CD4-positive, alpha-beta T cell treated with Interleukin-6 for 4 hours (primary cell): ENCODE measurements at places on chromosomes 1 and 21.

GRCh38 chr1:37096523-37096922 lies 62.2 kb upstream of the GRIK3 start:
- no peak for DNase-seq

DNA sequence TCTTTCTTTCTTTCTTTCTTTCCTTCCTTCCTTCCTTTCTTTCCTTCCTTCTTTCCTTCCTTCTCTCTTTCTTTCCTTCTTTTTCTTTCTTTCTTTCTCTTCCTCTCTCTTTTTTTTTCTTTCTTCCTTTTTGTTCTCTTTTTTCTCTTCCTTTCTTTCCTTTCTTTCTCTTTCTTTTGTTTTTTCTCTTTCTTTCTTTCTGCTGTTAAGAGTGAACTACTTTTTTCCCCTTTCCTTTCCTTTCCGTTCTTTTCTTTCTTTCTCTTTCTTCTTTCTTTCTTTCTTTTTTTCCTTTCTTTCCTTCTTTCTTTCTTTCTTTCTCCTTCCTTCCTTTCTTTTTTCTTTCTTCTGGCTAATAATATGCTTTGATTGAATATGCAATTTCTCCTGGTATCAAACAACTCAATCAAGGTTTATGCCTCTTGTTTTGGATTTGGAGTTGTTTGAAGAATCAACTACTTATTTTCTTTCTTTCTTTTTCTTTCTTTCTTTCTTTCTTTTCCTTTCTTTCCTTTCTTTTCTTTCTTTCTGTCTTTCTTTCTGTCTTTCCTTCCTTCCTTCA lies 27.4 kb upstream of the CFHR4 start:
- no peak for DNase-seq

DNA sequence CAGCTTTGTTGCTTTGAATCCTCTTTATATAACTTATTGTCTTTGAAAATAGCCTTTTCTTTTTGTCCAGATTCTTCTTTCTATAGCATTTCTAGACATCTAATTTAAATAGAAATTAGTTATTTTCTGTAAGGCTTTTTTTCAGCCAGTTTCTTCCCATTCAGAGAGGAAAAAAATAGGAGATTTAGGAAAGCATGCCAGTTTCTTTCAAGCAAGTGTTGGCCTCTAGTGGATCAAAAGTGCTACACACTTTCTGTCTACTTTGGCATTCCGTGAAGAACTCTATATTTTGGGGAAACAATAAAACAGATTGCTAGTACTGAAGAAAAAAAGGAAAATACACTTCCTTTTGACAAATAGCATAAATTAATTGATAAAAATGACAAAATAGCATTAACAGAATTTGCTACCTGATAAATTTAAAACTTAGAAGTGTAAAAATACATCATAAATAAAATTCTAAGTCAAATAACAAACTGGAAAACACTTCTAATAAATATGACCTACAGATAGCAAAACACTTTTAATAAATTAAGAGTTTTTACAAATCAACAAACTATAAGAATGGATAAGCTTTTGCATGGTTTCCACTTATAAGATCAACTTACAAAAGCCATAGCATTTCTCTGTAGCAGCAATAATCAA lies 13.1 kb upstream of the EXO1 start:
- DNase-seq: no peak

- DNase-seq: no peak
Observed at GRCh38 chr1:32755098-32755809, 52.7 kb upstream of the SYNC start.

- DNase-seq: no peak
Observed at GRCh38 chr21:29638138-29638537, 301.7 kb downstream of the GRIK1 start.

GRCh38 chr1:182303778-182304177 lies 87.8 kb downstream of the GLUL start:
- no peak for DNase-seq

DNA sequence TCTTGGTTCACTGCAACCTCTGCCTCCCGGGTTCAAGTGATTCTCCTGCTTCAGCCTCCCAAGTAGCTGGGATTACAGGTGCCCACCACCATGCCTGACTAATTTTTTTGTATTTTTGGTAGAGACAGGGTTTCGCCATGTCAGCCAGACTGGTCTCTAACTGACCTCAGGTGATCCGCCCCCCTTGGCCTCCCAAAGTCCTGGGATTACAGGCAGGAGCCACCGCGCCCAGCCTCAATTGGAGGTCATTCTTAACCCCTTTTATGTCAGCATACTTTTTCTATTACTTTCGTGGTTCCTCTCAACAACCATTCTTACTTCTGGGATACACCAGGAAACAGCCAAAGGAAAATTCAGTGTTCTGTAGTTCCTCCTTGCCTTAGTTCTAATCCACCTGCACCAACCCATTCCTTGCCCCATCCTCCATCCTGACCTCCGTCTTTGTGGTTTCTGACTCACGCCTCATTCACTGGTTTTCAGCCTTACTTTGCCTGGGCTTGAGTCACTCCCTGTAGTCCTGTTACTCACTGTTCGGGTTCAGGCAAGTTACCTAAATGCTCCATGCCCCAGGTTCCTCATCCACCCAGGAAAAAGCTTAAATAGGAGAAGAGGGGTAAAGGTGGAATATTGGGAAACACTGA lies 12.9 kb upstream of the BCL10 start:
- DNase-seq: no peak

- no peak for DNase-seq
Observed at GRCh38 chr1:197808880-197809279, 33.6 kb upstream of the DENND1B start.

- DNase-seq: no peak
Observed at GRCh38 chr1:178345807-178346206, 151.0 kb downstream of the CLEC20A start.

DNA sequence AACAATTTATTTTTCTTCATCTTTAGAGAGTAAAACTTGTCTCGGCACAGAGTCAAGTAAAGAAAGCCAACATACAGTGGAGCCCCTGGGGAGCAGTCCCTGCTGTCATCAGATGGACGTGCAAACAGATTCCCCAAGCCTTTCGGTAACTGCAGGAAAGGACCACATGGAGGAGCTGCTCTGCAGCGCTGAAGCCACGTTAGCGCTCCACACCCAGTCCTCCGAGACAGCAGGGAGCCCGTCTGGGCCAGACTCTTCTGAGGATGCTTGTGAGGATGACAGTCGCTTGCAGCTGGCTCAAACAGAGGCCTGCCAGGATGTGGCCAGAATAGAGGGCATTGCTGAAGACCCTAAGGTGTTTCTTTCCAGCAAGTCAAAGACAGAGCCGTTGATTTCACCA lies 77.1 kb upstream of the SCCPDH start:
- no peak for DNase-seq

- DNase-seq: no peak
Observed at GRCh38 chr1:94755675-94756074, 64.5 kb upstream of the SLC44A3 start.

DNA sequence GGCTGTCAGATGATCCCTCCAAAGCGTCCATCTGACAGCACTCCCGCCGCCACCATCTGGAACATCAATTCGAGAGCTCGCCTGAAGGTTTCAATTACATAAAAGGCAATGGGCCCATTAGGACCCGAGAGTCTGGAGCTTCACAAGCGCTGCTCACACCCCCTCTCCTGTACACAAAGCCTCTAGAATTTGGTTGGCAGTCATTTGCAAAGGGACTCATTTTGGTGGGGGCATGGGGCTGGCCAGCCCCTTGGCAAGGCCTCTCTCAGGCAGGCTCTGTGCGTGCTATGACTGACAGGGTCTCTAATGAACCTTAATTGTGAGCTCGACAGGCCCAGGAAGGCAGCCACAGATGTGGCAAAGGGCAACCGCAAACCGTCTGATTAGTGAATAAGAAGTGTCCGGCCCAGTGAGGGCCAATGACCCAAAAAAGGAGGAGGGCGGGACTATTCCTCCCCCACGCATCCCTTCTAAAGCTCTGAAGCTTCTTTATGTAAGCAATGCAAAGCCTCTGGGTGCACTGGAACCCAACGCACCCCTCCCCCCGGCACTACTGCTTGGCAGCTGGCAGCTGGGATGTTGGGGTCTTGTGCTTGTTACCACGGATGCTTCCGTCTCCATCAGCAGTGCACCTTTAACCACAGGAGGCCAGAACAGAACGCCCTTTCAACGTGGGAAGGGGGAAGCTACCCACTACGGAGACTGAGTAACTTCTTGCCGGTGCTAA lies 79.4 kb downstream of the CAPZB start:
- peak; percentile 15 for DNase-seq

GRCh38 chr1:108142773-108143394 lies 57.3 kb downstream of the SLC25A24 start:
- DNase-seq: no peak

- no peak for DNase-seq
Observed at GRCh38 chr1:61293197-61293596, 210.8 kb downstream of the NFIA start.

DNA sequence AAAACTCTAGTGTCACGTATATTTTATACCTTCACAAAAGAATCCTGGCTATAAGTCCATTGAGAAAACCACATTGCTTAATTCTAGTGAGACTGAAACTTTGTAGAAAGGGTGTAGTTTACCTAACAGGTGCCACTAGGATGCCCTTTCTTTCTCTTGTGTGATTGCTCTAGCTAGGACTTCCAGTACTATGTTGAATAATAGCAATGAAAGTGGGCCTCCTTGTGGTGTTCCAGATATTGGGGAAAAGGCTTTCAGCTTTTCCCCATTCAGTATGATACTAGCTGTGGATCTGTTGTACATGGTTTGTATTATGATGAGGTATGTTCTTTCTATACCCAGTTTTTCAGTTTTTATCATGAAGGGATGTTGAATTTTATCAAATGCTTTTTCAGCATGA lies 39.7 kb upstream of the CHODL start:
- no peak for DNase-seq

DNA sequence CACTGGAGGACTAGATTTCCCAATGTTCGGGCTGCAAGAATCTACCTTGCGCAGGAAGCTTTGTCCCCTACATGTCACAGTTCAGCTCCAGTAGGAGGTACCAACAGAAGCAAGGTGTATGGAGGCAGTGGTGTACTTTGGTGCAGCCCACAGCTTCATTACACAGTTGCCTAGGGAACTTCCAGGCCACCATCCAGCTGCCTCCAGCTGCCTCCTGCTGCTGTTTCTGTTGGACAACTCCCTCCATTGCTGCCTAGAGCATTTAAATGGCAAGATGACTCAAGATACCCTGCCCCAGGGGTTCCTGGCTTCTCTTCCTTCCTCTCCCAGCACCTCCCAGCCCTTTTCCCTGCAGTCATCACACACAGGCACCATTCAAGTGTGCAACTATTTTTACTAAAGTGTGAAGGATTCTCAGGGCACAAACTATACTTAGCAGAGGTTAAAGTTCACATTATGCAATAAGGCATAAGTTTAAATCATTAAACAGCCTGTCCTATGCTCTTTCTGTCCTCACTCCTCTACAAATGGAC lies 39.0 kb upstream of the ATP1A1 start:
- no peak for DNase-seq

- no peak for DNase-seq
Observed at GRCh38 chr1:34342334-34342733, 165.6 kb downstream of the C1orf94 start.
